Naive thymus-derived CD8-positive, alpha-beta T cell (primary cell): ENCODE measurements at places on chromosomes 5 and 9.

DNA sequence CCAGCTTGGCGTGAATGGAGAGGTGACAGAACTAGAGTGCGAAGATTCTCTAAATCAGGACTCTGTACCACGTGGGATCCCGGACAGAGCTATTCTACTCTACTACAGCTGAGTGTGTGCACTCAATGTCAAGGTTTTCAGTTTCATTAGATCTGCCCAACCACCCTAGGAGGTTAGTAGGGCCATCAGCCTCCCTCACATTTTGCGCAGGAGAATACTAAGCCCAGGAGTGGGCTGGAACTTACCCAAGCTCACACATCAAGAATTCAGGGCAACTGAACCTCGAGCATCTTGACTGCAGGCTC, 68.3 kb upstream of the TBC1D2 start:
- H3K4me1 ChIP-seq: no peaks in the 10 kb centered on the region
- H3K27me3 ChIP-seq: no peaks in the 10 kb centered on the region
- H3K27ac ChIP-seq: no peak overlapping the region
- no peak overlapping the region for H3K4me3 ChIP-seq

DNA sequence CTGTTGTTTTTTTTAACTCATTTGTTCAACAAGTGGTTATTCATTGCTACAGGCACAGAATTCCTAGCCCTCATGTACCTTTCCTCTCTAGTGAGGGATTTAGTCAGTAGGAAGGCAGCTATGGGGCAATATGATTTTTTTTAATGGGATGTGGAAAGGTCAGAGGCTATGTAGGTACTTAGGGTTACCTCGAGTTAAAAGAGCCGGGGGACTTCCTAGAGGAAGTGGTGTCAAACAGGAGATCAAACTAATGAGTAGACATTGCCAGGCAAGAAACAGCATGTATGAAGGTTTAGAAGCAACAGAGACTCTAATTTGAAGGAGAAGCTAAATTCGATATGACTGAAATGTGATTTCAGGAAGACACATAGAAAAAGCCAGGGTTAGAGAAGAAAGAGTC, 50.7 kb downstream of the ITGA2 start:
- no peak overlapping the region for H3K27ac ChIP-seq
- H3K4me1 ChIP-seq: no peaks in the 10 kb centered on the region
- H3K36me3 ChIP-seq: no peaks in the 10 kb centered on the region
- no peak for DNase-seq

DNA sequence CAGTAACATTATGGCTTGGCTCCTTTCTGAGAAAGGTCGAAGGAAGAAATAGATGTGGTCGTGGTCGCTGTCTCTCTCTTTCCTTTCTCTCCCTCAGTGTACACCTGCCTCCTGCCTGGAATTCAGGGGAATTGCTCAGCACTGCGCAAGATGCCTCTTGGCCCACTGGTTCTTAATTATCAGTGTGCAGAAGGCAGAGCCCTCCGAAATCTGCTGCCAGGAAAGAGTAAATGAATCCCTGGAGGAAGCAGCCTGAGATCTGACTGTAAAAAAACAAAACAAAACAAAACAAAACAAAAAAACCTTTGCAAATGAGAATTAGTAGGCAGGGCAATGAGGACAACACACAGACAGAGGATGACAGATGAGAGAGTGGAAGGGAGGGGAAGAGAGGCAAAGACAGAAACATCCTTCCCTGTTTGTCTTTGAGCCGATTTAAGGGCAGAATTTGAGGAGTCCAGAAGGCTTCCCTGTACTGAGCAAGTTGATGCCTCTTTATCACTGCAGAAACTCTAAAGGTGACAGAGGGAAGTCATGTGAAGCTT, 113.8 kb upstream of the PUM3 start:
- no peaks in the 10 kb centered on the region for H3K4me1 ChIP-seq
- H3K4me3 ChIP-seq: no peak overlapping the region
- no peak overlapping the region for H3K27ac ChIP-seq

- peaks cover 9% of the 10 kb centered on the region for H3K36me3 ChIP-seq
- no peak overlapping the region for H3K27ac ChIP-seq
- no peak for DNase-seq
- H3K4me1 ChIP-seq: no peaks in the 10 kb centered on the region
Observed at GRCh38 chr9:97046228-97046627, 7.3 kb upstream of the CTSV start.

- H3K36me3 ChIP-seq: peaks cover 26% of the 10 kb centered on the region
- H3K4me1 ChIP-seq: peaks cover 31% of the 10 kb centered on the region
- no peak overlapping the region for H3K4me3 ChIP-seq
- H3K27ac ChIP-seq: no peak overlapping the region
- DNase-seq: no peak
Observed at GRCh38 chr9:136862849-136863622, 3.1 kb downstream of the EDF1 start.

DNA sequence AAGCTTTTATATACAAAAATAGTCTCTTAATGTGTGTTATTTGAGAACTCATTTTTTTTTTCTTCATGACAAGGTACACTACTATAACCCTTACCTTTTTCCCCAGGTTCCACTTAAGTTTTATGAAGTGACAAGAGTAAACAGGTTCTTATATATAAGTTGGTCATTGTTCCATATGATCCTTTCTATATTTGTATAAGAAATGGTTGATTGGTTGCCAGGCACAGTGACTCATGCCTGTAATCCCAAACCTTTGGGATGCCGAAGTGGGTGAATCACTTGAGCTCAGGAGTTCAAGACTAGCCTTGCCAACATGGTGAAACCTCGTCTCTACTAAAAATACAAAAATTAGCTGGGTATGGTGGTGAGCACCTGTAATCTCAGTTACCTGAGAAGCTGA, 108.3 kb downstream of the PCSK1 start:
- DNase-seq: no peak
- no peaks in the 10 kb centered on the region for H3K4me1 ChIP-seq
- H3K36me3 ChIP-seq: no peaks in the 10 kb centered on the region
- H3K27ac ChIP-seq: no peak overlapping the region
- peaks cover 8% of the 10 kb centered on the region for H3K27me3 ChIP-seq
- H3K4me3 ChIP-seq: no peak overlapping the region
